Right forelimb (tissue), 1 donor: ENCODE measurements at places on chromosomes 7 and 10.

DNA sequence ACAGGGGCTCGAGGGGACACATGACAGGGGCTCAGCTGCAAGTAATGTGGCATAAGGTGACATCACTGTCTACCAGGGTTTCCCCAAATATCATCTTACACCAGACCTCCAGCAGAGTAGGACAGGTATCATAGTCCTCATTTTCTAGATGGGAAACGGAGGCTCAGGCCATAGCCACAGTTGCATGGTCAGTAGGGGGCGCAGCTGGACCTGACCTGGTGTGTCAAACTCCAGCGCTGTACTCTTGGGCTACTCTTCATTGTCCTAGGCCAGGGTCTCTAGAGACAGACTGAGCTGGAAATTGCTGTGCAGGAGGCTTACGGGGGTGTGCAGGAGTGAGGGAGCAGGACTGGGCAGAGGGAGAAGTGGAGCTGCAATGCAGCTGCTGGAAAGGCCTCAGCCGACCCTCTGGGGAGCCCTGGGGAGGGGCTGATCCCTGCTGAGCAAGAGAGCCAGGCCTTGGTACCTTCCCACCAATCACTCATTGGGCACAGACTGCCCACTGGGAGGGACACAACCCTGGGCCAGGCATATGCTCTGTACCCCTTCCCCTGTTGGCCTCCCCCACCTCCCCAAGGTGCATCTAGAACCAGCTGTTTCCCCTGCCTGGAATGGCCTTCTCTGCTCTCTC is 89.9 kb downstream of the CDH23 start:
- DNase-seq, result no peak

DNA sequence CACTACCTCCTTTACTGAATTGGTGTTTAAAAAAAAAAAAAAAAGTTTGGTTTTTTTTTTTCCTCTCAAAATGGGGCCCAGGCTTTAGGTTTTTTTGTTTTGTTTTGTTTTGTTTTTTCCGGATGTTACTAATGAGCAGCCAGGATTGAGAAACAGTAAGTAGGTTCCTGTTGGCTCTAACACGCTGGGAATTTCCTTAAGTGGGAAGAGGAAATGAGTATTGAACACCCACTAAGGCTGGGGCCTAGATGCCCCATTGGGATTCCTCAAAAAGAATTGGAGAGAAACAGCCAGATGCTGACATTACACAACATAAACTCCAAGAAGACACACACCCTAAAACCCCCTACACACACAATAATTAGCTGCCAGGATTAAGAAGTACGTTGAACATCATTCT is 102.2 kb upstream of the NANOS1 start:
- no peak for DNase-seq

GRCh38 chr7:117597755-117598154 is 117.9 kb downstream of the CFTR start:
- DNase-seq, result no peak

DNA sequence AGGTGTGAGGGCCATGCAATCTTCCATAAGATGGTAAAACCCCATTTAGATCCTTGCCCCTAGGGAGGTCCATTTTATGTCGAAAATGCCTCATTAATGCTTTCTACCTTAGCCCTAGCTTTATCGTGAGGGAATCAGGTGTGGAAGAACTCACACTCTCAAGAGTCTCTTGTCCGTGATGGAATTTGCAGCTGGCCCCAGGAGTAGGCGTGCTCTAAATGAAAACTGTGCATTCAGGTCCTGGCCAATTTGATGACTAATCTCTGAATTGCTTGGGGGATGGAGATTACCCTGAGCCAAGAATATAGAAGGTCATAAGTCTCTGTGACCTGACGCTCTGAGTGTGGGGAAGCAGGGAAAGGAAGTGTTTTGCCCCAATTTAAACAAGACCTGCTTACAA is 6.6 kb downstream of the C10orf90 start:
- DNase-seq, result no peak

DNA sequence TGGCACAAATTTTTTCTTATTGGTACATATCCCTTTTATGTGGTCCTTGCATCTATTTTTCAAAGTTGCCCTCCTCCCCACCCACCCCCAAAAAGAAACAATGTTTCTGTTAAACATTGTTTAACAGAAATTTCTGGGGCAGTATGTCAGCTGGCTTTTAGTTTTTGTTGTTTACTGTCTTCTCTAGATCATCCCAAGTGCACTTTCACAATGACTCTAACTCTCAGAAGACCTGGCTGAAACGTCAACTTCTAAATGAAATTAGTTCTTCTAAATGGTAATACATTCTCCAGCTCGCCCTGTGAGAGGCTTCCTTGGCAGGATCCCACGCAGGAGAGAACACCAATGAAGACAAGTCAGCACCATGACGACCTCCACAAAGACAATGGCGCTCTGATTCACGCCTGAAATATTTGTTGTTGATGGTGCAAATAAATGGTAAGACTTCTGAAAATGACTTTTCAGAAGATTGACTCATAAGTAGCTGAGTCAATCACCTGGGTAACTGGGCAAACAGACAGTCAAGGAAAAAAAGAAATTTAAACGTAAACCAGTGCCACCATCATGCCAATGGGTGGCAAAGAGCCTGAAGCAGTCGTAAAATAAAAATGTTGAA is 293.7 kb downstream of the FZD1 start:
- DNase-seq, result no peak

DNA sequence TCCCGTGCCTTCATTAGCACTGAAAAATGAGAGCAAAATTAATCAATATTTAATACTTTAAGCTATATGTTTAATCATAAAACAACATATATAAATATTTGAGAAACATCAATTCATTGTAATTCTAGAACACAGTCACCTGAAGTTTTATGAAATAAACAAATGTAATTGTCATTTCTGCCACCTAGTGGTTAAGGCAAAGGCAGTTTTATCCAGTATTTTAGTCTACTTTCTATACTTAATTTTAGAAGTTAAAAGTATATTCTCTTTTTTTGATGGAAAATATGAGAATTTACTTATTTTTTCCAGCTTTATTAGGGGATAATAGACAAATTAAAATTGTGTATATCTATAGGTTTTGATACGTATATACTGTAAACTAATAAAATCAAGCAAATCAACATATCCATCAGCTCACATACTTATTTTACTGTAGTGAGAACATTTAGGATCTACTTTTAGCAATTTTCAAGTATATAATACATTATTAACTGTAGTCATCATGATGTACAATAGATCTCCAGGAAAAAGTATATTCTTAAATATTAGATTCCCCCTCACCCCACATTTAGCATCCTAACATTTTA is 16.9 kb downstream of the PCGF6 start:
- DNase-seq, result no peak

DNA sequence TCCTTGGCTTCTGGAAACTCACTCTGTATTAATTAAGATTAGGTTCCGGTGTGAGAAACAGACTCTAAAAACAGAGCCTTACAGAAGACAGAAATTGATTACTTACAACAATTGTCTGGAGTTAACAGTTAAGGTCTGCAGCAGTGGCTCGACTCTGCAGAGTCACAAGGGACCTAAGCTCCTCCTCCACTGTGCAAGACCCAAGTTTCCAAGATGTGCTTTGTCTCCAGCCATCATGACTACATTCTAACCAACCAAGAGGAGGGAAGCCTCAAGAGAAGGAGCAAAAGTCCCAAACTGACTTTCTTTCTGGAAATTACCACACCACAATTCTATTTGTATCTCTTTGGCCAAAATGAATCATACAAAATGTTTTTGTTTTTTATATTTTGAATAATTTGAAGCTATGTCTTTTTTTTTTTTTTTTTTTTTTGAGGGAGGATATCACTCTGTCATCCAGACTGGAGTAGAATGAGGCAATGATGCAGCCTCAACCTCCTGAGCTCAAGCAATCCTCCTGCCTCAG is 14.2 kb upstream of the ODAD2 start:
- DNase-seq, result no peak
